Stimulated activated CD8-positive, alpha-beta memory T cell treated with anti-CD3 and anti-CD28 coated beads, Interleukin-15, amount 100 ng/mL, for 1 hour (primary cell): ENCODE measurements at places on chromosomes 3 and 15.

DNA sequence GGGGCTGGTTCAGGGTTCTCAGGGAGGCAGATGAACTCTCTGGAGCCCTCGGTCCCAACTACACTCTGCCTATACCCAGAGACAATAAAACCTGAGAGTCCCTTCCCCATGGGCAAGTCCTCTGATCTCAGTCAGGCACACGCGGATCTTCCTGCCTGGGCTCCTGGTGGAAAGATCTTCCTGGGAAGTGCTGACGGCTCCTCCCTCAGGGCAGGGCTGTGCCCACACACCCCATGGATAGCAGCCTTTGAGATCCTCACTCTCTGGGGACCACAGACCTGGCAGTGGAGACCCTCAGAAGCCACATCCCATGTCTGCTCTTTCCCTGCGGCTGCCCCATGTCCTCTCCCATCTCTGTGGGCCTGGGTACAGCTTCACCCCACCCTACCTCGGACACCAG lies 10.4 kb downstream of the SH2D7 start:
- no peak for DNase-seq

- DNase-seq, result no peak
These were observed 449.6 kb upstream of the TGFBR2 start for GRCh38 chr3:30156586-30157498.

GRCh38 chr15:66619152-66619903 lies 53.5 kb upstream of the LCTL start:
- DNase-seq, result no peak

DNA sequence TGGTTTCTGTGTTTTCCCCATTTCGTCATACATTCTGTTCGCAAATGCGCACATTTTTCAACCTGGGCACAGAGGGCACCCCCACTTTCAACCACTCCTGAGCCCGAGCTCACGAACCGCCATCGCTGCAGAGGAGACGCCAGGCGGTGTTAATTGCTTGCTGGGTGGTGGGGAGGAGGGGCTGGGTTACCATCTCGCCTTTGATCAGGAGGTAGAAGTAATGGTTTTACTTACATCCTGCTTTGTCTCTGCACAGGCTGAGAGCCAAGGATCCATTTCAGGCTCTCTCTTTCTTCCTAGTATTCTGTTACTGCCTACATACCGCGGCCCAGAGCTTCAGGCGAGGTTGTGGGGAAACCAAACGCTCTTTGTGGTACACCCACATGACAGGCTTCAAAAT lies 177.3 kb upstream of the WNT5A start:
- no peak for DNase-seq

DNA sequence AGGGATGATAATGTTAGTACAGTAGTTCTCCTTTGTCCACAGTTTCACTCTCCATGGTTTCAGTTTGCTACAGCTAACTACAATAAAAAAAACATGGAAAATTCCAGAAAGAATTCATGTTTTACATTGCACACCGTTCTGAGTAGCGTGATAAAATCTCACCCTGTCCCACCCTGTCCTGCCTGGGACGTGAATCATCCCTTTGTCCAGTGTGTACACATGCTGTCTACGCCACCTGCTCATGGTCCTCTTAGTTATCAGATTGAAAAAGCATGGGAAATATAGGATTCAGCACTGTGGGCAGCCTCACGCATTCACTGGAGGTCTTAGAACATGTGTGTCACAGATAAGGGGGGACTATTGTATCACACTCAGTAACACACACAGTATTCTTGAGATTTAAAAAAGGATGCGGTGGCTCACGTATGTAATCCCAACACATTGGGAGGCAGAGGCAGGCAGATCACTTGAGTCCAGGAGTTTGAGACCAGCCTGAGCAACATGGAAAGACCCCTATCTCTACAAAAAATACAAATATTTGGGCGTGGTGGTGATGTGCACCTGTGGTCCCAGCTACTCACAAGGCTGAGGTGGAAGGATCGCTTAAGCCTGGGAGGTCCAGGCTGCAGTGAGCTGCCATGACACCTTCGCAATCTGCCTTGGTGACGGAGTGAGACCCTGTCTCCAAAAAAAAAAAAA lies 8.7 kb upstream of the FLNB start:
- DNase-seq, result no peak

GRCh38 chr3:127108796-127109195 lies 84.1 kb upstream of the PRR23E start:
- DNase-seq, result no peak

DNA sequence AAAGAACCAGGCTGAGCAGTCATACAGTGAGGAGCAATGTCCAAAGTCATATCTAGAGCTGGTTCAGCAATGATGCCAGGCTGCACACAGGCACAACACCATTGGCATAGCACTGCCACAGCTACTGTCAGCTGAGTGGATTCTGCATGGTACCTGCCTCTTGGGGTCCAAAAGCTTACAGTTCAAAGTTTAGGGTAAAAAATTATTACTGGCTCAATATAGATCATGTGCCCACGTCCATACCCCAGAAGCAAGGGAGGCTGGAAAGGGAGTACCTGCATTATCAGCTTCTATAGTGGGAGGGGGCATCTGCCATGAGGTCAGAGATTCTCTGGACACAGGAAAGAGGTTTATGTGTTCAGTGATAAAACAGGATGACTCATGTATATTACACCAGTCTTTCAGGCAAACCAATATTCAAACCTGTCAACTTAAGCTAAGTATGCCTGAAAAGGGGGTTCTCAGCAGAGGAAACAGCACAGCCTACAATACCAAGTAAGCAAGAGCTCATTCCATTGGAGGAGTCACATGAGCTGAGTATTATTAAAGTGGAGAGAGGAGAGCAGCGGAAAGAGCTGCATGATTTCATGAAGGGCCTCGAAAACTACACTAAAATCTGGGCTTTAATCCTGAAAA lies 99.0 kb downstream of the ANO10 start:
- no peak for DNase-seq
